ENCODE measurements at places on chromosomes 11 and 22.

GRCh38 chr11:121595717-121596161, 143.0 kb upstream of the SORL1-AS1 start:
- no peak for DNase-seq

DNA sequence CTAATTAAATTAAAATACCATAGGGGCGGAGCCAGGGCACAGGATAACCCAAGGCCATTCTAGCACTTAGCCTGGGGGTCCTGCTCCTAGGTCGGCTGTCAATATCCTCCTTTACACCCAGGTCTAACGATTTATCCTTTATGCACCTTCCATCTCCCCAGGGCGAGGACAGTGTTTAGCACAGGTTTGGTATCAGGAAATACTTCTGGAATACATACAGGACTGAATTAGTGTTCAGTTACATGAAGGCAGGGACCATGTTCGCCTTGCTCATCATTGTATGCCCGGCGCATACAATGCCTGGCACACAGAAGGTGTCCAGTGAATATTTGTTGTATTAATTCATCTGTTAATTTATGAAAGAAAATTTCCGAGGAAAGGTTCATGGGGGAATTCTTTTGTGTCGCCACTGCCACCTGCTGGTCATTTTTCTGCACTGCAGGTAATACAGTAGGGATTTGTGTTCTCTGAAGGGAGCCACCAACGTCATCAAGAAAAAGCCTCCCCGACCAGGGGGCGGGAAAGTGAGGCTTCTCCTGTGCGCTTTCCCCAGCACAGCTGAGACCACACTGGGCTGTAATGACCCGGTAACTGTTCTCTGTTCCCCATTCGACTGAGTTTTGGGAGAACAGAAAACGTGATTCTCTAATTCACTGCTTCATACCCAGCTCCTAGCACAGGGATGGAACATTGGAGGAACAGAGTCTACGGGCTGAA, 68.7 kb upstream of the ASPHD2 start:
- DNase-seq, result peak; percentile 53

DNA sequence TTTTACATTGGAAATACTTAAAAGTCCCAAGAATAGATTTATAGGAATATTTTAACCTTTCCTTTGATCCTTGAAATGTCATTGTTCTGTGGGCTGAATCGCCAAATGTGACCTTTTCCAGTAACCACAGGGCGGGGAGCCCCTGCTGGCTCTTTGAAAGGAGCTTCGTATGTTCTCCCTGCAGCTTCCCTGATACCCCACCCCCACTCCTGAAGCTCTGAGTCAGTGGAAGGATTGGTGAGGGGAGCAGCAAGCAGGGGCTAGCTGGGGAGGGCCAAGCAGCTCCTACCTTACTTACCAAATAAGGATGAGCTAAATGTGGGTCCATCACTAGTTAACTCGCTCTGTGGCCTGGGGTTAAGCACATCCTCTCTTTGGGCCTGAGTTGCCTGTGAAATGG, 87.7 kb downstream of the CHST1 start:
- no peak for DNase-seq

DNA sequence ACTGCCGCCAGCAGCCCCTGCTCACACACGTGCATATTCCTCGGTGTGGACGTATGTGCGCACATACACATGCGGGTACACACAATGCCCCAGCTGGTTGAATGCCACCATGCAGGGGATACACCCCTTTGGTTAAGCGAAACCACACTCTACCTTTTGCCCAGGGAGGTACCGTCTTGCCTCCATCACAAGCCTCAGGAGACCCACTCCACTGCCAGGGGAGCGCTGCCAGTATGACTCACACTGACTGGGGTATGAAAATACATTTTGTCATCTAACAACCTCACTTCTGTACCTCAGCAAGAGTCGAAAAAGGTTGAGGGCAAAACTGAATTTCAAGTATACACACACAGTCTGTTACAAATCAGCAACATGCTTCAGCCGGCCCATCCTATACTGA, 39.4 kb downstream of the TMEM45B start:
- DNase-seq, result no peak

GRCh38 chr22:47076758-47077157, 314.3 kb downstream of the TBC1D22A start:
- DNase-seq, result no peak

GRCh38 chr11:99814021-99814420, 793.3 kb downstream of the CNTN5 start:
- DNase-seq, result no peak

GRCh38 chr11:35375332-35376117, 43.8 kb downstream of the SLC1A2 start:
- DNase-seq, result no peak

GRCh38 chr11:32953700-32954099, 61.1 kb downstream of the QSER1 start:
- DNase-seq, result no peak

DNA sequence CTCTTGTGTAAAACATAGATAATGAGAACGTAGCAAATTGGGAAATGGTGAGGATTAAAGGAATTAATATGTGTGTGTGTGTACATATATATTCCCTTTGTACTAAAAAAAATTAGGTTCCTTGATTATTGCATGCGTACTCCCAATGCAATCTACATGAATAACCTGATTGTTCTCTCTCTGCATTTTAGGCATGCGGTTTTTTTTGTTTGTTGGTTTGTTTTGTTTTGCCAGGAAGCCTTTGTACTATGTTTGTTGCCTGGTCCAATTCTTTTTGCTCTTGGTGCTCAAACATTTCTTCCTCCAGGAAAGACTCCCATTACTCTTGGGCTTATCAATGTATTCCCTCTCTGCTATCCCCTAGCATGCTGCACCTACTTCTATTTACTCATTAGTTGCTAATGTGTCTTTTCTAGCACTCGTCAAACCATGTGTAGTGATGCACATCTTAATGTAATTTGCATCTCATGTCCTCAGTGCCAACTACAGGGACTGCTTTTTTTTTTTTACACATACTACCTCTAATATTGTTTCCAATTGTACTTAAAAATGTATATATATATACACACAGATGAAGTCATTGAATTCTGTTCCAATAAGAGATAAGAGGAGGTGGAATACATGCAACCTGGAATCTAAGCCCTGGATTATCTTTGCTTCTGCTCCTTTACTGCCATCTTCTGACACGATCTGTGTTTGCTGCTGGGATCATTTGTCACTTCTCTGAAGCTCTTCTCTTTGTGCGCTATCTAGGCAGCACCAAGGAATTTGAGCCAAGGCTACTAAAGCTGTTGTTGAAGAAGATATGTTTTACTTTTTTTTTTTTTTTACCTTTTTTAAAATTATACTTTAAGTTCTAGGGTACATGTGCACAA, 197.2 kb upstream of the ANO3 start:
- no peak for DNase-seq

- peak; percentile 64 for DNase-seq
Observed at GRCh38 chr22:24592851-24593558, at the start of gene LRRC75B. LRRC75B (minus strand) TSS chr22:24593073; CDS start chr22:24593039, 34 bp downstream.

GRCh38 chr11:45105984-45106375, 40.5 kb upstream of the PRDM11 start:
- DNase-seq, result no peak

DNA sequence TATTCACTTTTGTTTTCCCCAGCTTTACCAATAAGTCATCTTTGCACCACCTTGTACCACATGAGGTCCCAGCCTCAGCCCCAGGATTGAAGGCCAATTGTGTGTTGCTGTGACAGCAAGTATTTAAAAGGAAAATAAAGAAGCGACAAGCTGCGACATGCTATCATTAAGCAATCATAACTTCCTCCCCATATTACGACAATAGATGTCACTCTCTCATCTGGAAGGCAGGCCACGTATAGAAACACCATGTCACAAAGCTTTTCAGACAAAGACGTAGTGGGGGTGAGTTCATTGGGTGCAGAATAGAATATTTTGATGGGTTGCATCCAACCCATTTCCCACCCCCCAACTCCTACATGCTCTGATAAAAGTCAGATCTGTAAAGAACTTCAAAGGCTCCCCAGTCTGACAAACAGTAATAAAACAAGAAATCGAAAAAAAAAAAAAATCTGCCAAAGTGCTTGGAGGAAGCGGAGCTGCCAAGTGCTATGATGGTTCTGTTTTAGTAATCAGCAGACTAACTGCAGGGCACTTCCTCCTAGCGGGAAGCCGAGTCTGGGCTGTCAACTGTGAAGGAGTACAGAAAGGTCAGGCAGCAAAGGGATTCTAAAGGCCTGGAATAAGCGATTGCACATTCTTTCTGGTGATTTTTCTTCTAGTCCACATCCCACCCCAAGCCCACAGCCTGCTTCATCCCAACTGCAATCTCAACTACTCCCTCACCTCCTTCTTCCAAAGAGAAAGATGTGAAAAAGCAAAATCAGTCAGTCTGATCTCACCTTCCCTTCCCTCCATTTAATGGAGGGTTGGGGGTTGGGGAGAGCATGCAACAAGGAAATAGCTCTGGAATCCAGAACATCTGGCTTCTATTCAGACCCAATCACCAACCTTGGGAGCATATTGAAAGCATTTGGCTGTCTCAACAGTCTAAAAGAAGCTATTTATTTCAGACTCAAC, 131.4 kb upstream of the UBASH3B start:
- no peak for DNase-seq

DNA sequence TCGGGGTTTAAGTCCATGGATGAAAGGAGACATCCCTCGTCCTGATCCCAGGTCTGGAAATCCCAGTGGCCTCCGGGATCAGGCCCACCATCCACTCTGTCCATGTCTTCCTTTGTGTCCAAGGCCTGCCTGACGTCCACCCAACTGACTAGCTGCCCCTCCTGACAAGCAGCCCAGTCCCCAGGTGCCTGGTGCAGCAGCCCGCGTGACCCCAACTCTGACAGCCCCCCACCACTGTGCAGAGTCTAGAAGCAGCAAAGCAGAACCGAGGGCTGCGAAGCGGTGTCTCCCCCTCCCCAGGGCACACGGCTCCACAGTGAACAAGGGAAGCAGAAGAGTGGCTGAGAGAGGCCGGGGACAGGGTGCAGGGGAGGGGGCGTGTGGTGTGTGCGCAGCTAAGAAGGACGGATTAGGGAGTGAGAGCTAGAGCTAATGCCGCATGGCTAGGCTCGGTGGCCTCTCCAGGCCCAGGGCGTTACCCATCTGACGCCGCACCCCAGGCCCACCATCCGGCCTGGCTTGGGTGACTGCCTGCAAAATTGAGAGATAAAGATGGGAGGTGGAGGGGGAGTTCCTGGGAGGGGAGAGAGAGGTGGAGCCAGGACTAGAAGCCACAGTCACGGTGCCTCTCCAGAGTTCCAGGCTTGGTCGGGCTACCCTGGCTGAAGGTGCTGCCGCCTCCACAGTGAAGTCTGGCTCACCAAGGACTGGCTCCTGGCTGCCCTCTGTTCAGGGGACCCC, 16.6 kb upstream of the BAIAP2L2 start:
- DNase-seq, result no peak

- DNase-seq, result no peak
Observed at GRCh38 chr11:81579339-81579738, 1154.3 kb downstream of the FAM181B start.

DNA sequence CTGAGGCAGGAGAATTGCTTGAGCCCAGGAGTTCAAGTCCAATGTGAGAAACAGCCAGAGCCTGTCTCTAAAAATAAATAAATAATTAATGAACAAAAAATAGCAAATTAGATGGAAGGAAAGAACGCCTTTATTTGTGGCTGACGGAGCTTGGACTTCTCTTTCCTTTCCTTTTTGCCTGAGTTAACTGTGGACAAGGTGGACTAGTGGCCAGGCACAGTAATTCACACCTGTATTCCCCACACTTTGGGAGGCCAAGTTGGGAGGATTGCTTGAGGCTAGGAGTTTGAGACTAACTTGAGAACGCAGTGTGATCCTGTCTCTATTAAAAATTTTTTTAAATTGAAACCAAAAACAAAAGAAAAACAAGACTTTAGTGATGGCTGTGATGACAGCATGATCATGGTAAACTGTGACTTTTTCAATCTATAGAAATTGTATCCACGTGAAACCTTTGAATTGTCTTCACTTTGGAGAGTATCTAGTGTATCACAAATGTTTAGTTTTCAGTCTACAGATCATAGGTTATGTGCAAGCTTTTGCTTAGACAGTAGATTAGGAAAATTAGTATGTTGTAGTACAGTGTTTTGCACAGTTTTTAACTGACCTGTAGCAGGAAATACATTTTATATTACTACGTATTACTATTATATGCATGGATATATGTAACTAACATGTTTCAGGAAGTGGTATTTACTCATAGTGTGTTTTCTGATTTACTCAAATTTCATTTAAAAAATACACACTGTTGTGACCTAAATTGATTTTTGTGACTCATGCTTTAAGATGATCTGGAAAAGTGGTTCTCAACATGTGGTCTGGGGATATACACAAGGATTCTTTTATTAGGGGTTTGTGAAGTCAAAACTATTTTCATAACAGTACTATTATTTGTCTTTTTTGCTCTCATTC, 42.1 kb downstream of the KDM2A start:
- no peak for DNase-seq

- DNase-seq, result no peak
Observed at GRCh38 chr22:43305806-43306205, 37.4 kb downstream of the SCUBE1 start.
